ENCODE measurements at places on chromosomes 1 and 21.

DNA sequence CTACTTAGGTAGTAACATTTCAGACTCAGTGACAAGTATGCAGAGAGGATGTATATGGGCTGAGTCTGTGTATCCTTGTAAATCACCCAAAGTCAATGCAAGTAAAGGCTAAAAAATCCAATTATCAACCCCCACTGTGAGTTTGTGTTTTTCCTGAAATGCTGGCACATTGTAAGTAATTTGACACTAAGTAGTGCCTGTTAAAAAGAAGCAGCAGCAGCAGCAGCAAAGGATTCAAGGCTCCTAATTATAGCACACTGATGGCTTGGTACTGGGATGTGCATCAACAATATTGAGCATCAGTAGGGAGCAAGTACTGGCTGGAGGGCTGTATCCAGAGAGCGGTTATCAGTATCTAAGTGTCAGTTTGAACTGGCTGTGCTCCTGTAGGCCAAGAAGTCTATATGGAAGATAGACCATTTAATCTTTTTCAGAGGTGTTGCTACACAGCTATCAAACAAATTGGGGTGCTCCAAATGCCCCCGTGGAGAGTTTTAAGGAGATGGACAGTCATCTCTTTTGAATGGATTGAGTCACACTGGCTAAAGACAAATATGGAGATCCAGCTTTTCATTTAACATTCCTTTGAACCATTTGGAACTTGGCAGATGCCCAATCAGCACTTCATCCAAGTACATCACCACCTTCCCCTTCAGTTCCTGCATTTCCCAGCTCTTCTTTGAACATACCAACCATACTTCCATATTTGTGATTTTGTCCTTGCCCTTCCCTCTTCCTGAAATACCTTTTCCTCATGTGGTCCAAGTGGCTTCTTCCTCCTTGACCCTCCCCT lies 241.2 kb upstream of the ST6GALNAC5 start:
- no peak for DNase-seq

GRCh38 chr1:33347650-33347992 lies 26.7 kb upstream of the A3GALT2 start:
- DNase-seq, result no peak

- no peak for DNase-seq
These were observed 127.4 kb upstream of the KIAA1614 start for GRCh38 chr1:180785291-180785690.

DNA sequence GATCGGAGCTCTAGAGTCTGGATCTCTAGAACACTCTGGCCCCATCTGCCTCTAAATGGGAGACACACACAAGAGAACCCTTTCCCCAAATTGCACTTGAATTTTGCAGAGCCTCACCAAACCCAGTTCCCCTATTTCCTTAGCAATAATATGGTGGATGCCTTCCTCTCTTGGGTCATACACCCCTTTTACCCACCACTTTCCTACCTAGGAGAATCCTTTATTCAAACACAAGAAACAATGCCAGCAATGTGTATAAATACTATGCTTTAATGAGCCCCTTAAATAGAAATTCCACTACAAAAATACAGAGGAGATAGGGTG lies 760 bp upstream of the SF3B4 start:
- DNase-seq, result no peak

GRCh38 chr21:15706696-15707095 lies 23.1 kb upstream of the USP25 start:
- DNase-seq, result peak; percentile 74

GRCh38 chr1:237141502-237141901 lies 99.5 kb downstream of the RYR2 start:
- peak; percentile 26 for DNase-seq

Measured in urinary bladder (tissue), 4 donors.